Stimulated activated CD4-positive, alpha-beta T cell treated with anti-CD3 and anti-CD28 coated beads, Interleukin-2, amount 100 ng/mL, for 48 hours (primary cell): ENCODE measurements at places on chromosomes 7 and 10.

DNA sequence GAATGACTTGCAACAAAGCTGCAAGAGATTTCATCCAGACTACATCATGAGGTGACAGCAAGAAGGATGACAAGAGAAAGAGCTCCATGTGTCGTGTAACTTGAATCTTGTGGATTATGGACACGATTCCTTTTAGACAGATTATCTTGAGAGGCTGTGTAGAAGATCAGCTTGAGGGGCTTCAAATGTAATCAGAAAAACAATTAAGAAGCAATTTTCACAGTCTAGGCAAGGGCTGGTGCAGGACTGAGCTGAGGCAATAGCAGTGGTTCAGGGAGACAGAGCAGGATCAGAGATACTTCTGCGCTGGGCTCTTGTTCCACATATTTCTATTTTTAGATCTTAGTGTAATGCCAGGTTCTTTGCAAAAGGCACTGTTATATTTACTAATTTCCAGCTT lies 253.0 kb upstream of the COBL start:
- no peak for DNase-seq

GRCh38 chr10:61815496-61815895 lies 86.0 kb upstream of the ARID5B start:
- DNase-seq = no peak

GRCh38 chr7:24378871-24379616 lies 95.1 kb downstream of the NPY start:
- DNase-seq = no peak

DNA sequence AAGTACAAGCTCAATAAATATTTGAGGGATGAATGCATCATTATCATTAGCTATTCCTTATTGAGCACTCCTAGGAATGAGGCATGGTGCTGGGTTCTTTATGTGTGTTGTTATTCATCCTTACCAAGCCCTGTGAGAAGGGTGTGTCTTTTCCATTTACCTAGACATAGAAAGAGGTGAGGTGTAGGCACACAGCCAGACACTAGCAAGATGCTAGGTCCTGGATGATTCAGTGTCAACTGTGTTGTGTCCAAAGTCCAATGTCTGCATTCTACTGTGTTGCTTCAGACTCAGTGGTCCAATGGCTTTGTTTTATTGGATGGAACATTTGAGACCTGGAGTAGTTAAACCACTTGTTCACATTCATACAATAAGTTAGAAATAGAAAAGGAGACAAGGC lies 605.5 kb downstream of the LRMDA start:
- no peak for DNase-seq

DNA sequence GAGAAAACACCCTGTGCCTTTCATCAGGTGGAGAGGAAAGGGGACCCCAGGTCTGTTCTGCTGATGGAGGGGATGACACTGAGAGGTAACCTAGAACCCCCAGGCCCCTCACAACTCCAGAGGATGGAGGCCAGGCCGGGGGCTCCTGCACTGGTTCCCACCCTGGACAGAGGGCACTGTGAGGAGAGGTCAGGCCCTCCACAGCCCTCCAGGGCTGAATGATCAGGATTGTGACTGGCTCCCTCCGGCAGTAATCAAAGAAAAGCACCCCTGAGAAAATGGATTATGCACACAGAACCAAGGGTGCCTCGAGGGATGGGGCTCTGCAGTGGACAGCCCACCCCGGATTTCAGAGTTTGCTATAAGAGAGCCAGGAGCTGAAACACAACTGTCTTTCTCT lies 502.8 kb downstream of the TCERG1L start:
- no peak for DNase-seq

DNA sequence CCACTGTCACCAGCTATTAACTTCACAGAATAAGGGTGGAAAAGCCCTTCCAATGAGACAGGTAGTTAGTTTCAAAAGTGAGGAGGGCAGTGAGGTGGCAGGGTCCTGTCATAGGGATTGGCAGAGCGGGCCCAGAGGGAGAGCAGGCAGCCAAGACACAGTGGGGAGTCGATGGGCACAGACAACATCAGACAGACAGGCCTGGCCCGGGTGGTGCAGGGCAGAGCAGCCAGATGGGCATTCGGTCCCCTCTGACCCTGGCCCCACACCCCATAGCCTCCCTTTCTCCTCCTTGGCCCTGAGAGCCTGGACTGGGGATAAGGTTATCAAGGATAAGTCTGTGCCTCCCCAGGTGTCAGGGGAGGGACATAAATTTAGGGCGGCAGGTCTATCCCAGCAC lies 31.4 kb upstream of the SMARCD3 start:
- DNase-seq = no peak

DNA sequence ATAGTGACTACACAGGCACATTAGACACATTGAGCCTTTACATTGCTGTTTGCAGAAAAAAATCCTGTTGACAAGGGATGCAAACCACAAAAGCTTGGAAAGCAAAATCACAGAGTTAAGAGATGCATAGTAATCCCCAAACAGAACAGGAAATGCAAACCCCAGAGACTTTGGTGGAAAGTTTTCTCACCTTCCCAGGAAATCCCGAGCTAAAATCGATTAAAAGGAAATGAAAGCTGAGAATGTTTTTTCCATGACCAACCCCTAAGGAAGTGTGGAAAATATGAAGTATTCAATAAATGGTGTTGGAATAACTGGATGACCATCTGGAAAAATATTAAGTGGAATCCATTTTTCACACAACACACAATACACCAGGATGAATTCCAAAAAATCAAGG lies 598.7 kb downstream of the GRID1 start:
- no peak for DNase-seq

DNA sequence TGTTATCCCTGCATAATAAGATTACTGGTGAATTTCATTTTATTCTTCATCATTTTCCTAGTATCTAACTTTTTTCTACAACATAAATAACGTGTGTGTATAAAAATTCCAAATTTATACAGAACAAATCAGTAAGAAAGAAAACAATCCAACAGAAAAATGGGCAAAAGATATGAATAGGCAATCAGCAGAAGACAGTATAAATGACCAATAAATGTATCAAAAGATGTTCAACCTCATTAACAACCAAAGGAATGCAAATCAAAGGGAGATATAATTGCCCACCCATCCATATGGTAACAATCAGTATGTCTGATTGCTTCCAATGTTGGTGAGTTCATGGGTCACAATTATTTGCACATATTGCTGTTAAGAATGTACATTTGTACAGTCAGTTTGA lies 13.5 kb downstream of the ERLIN1 start:
- no peak for DNase-seq

DNA sequence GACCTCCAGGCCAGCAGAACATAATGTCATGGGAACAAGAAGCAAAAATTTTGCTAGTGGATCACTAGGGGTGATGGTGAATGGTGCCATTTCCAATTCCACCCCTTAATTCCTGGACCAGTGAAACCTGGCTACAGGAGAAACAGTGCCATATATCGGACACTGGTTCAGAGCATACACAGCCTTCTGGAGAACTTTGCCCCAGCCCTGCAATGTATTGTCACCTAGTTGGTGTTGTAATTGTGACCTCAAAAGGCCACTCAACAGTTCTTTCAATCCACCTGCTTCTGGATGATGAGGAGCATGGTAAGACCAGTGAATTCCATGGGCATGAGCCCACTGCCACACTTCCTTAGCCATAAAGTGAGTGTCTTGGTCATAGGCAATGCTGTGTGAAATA lies 59.8 kb upstream of the AASS start:
- no peak for DNase-seq

DNA sequence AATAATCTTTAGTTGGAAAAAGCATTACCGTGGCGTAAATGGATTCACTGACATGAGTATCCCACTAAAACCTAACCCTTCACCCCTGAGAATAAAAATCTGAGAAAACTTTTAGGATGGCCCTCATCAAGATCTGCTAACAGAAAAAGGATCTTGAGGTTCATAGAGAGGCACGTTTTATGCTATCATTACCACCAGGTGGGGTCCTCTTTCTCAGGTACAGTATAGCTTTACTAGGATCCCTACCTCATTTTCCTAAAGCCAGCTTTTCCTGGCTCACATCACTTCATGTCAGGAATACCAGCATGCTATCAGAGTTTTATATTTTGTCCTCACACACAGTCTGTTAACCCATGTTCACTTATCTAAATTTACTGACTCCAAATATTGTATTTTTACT lies 173.7 kb downstream of the POM121L12 start:
- DNase-seq = no peak
